Activated CD8-positive, alpha-beta T cell treated with anti-CD3 and anti-CD28 coated beads for 36 hours (primary cell): ENCODE measurements at places on chromosomes 7 and 10. TPM values are rescaled to one million over a fixed set of nuclear protein-coding genes. Genes with fewer than 3 reads are reported as not detected.

GRCh38 chr7:82179311-82179710 is 264.3 kb downstream of the CACNA2D1 start:
- no peak for DNase-seq

DNA sequence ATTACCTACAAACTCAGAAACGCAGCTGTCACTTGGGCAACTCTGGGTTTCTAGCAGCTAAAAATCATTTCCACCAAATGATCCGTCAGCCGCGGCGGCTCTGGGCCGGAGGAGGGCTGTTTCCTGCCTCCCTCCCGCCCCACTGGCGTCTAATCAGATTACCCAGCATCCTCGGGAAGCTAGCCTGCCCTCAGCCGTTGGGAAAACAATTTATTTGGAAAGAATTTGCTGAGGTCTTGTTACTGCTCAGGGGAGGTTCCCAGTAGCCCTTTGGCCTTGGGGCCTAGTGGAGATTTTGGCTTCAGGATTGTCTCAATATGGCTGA is 65.0 kb upstream of the ADGRA1 start:
- no peak for DNase-seq

Gene PPIF
- total RNA-seq, result 88.6 TPM

- no peak for DNase-seq
Observed at GRCh38 chr7:103765901-103766300, 223.6 kb downstream of the RELN start.

Gene ACTL6B
- total RNA-seq, result not detected

Gene PIP4K2A
- total RNA-seq, result 108 TPM

GRCh38 chr10:113517165-113517900 is 35.5 kb upstream of the HABP2 start:
- DNase-seq, result no peak

DNA sequence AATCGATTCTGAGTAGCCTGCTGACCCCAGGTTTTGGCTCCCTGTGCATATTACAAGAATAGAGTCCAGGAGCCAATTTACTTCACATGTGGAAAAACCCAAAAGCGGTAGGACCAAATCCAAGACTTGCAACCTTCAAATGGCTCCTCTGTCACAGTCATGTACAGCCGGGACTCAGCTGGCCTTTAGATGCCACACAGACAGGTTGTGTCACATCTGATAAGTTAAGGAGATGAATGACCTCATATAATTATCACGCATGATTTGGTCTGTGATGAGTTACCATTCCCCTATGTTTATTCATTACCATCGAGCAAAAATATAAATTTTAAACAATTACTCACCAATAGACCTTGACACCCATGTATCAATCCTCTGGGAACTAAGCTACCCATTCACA is 14.2 kb downstream of the CACNA2D1 start:
- no peak for DNase-seq

DNA sequence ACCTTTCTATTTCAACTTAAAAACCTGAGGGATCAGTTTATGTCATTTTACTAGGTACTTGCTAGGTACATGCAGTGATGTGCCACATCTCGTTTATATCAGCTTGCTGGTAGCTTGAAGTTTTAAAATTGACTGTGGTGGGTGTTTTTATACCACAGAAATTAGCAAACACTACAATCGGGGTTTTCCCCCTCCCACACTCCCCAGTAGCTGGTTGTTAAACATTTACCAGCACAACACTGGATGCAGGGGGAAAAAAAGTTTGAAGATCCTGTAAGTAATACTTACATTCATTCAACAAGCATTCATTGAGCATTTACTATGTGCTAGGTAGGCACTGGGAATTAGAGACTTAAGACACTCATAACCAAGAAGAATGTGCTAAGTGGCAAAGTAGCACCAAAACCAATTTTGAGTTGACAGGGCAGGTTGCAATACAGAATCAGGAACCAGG is 32.6 kb downstream of the USP6NL start:
- DNase-seq, result peak; percentile 81

DNA sequence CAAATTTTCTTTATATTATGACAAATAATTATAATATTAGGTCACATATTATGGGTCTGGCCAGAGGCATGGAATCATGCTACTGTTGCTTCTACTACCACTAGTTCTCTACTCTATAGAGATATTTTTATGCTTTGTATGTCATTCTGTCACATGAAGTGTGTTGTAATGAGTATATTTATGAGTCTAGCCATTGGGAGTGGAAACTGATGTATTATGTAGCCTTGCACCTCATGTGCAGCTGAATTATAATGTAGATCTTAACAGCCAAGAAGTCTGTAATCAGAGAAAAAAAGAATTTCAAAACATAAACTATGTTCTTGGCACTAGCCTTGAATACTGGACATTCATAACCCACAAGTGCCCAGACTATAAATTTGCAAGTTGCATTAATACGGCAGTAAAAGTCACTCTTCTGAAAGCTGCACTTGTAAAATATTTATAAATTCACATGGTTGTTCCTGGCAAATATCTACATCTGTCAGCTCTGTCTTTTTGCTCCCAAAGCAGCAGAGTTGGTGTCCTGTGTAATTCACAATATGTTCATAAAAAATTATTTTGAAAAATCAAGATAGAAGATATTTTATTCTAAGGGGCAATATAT is 48.6 kb upstream of the SKAP2 start:
- no peak for DNase-seq

Gene TMEM26
- not detected for total RNA-seq

GRCh38 chr7:150992833-150993302 is 2.1 kb downstream of the NOS3 start:
- DNase-seq, result no peak

GRCh38 chr7:27678617-27679260 is 16.1 kb upstream of the HIBADH start:
- no peak for DNase-seq

Gene CHST12
- 4.7 TPM for total RNA-seq

Gene GIMAP8
- 8.7 TPM for total RNA-seq

Gene PCDH15
- not detected for total RNA-seq

DNA sequence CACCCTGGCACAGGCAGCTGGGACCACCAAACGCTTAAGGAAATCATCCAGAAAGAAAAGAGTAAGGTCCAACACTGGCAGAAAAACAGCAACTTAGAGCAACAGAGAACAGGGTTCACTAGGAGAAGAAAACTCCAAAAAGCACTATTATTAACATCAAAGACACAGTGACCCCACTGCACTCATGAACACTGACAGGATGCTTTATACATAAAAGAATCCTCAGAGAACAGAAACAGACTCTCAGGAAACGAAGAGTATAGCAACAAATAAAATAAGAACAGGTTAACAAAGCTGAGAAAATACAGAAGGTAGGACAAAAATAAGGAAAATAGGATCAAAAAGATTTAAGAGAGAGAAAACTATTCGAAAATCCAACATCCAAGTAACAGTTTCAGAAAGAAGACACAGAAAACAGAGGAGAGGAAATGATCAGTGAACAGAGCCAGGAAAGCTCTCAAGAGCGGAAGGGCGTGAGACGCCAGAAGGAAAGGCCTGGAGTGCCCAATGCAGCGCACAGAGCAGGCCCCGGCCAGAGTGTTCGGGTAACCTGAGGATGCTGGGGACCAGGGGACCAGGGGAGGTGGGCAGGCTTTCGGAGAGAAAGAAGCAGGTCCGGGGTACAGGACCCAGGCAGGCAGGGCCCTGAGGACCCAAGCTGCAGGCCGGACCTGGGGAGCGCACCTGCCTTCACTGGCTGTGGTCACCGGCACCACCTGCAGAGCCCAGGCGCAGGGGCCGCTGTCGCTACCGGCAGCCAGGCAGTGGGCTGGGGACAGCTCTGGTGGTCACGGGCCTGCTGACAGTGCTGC is 258.2 kb downstream of the MAD1L1 start:
- DNase-seq, result no peak

DNA sequence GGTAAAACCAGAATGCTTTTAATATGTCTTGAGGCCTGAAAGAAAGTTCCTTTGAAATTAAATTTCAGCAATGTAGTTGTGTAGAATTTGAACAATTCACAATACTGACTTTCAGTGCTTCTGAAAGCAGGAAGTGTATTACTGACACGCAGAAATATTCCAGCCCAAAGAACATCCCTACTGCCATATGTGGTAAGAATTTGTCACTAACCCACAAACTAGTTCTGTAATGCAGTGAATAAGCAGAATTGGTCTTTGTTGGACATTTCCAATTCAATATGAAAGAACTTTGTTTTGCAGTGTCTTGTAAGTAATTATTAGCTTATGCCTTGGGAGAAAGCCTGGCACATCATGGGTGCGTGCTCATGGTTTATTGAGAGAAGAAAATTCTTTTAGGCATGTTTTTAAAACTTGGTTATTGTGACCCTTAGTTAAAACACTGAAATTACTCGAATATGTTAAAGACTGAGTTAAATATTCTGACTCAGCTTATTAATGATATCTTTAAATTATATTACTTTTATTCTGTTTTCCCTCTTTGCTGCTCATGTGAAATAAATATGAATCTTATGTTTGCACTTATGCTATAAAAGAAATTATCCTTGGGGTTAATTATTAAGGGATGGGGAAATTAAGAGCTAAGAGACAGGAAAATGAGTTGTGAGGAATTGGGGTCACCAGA is 33.4 kb downstream of the PTPN12 start:
- DNase-seq, result no peak

Gene STEAP2
- not detected for total RNA-seq

DNA sequence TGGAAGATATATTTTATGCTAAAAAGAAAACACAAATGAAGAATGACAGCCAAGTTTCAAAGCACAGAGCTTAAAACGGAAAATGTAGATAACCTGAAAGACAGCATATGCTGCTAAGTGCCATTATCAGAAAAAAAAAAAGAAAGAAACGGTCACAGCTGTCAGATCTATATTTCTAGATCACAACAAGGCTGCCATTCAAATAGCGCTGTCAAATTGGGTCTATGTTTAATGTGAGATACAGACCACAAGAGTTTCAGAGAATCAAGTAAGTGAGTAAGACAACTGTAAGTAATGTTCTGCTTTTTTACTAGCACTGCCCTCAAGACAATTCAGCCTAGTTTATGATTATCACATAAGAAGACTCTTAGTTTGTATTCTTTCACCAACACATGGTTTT is 66.1 kb upstream of the RNF148 start:
- no peak for DNase-seq

Gene MMD2
- not detected for total RNA-seq

- no peak for DNase-seq
Observed at GRCh38 chr10:63128443-63128842, 4.7 kb upstream of the NRBF2 start.

DNA sequence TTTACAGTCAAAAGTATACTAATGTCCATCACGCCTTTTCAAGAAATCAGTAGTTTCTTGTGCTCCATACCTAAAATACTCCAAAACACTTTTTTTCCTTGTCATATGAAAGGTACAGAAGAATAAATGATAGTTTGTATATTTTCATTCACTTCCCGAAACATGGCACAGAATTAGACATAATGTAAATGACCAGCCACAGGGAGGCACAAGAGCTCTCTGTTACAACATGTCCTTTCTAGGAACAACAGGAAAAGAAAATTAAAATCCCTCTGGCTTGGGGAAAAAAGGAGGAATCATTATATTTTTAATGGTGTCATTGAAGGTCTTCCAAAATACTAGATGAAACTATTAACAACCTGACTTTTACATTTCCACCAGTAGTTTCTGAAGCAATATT is 331.2 kb downstream of the ACTR3B start:
- no peak for DNase-seq

DNA sequence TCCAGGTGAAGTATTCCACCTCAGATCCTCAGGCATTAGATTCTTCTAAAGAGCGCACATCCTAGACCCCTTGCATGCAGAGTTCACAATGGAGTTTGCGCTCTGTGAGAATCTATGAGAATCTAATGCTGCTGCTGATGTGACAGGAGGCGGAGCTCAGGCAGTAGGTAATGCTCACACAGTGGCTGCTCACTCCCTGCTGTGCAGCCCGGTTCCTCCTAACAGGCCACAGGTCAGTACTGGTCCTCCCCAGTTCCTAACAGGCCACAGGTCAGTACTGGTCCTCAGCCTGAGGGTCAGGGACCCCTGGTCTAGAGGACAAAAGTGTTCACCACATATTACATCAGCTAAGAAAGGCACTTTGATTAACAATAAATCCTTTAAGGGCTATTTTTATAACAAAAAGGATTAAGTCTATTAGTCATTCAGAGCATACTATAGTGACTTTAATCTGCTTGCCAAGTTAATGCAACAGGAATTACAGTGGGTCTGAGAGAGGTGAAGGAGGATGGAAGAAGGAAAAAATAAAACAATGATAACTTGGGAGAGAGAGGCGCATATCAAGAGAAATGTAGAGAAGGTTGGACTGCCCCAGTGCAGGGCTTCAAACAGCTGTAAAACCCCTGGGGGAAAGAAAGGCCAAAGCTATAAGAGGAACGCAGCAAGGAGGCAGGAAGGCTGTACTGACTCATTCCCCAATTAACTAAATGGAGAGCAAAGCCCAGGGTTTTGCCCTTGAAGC is 49.2 kb downstream of the CUL2 start:
- no peak for DNase-seq

Gene OR6V1
- not detected for total RNA-seq
